Skin of body (tissue), 3 donors: ENCODE measurements at places on chromosomes 2 and 18.

DNA sequence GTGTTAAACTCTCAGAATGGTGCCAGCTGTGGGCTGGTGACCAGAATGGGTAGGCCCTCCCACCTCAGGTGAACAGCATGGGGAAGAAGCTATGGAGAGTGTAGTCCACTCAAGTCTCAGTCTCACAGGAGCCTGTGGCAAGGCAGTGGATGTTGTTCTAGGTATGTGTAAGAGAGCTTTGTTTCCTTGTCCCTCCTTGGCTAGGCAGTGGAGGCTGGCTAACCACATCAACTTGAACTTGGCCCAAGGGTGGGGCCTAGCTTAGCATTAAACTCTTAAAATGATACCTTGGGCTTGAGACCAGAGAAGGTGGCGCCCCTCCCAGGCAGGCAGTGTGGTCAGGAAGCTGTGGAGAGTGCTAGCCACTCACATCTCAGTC, 53.2 kb upstream of the SLC4A10 start:
- no peak for DNase-seq

DNA sequence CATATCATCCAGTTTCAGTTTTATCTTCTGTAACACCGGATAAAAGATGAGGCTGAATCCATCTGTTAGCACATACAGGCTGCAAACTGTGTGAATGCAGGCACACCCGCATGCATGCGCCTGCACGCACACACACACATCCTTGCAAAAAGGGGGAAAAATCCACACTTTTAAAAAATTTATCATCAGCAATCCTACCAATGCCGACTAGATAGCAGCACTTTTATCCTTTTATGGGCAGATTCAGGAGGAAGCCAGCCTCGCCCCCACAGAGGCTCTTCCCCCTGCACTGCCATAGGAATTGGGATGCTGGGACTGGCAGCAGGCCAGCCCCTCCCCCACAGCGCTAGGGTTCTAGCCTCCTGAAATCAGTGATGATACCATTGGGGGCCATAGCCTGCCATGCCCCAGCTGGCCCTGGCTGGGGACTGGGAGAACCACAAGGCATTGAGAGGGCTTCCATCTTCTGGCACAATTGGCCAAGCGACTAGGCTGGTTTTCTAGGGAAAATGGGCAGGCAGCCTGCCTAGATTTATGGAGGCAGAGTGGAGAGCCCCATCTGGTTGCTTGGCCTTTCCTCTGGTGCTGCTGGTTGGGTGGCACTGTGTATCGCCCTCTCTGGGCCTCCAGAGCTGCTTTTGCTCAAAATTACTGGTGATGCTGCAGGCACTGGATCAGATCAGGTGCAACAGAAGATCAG, 25.5 kb downstream of the CYRIA start:
- DNase-seq: no peak

DNA sequence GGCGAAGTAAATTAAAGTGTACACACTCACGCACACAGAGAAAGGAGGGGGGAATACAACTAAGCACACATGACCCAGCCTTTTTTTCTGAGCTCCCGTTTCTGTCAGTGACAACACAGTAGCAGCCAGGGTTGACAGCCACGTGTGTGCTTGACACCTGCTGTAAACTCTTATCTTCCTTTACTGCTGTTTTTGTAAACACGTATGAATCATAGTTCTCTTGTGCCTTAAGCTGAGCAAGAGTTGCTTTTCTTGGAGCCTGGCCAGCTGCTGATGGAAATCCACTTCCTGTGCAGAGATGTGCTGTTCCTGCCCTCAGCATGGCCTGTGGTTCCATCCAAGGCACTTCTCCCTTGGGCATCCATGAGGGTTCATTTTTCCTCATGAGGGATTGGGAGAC, 561.9 kb downstream of the GALR1 start:
- no peak for DNase-seq

DNA sequence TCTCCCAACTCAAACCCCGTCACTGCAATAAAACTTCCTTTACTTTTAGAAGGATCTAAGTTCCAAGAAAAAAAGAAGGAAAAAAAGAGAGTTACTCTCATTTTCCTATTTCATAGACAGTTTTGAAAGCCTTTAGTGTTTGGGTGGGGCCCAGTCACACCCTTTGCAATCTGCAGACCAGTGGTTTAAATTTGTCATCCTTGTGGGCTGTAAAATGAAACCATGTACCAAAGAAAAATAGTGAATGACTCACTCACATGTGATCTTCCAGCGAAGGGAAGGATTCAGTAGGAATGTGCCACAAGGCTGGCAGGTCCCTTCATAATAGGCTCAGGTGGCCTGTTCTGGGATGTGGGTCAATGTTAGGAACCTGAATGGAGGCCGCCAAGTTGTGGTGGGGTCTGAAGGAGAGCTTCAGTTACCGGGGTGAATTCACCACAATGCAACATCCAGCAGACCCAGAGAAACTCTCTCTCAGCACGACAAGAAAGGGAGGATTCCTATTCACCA, 28.3 kb downstream of the ANXA4 start:
- no peak for DNase-seq

DNA sequence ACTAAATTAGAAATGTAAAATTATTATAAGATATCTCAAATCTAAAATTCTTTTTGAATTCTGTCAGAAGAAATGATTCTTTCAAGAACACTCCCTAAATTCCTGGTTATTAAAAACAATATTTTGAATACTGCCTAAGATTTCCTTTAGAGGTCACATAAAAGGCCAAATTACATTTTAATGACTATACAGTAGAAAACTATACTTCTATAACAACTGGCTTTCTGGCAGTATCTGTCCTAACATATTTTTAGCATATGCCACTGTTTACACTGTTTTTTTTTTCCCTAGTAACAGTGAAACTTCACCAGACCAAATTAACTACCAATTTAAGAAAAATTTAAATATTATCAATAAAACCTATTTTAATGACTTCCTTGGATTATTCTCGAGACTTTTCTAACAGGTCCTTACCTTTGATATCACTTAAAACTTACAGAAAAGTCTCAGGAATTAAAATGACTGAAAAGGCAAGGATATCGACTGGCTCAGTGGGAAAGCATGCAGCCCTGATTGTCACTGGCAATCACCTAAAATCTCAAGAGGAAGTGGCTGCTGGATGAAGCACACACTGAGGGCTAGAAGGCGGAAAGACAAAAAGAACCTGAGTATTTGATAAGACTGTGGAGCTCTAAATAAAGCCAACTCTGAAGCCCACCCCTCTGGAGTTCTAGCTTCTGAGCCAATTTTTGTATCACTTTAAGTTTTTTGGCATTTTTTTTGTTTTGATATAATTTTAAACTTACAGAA, 59.6 kb downstream of the SPIRE1 start:
- no peak for DNase-seq

DNA sequence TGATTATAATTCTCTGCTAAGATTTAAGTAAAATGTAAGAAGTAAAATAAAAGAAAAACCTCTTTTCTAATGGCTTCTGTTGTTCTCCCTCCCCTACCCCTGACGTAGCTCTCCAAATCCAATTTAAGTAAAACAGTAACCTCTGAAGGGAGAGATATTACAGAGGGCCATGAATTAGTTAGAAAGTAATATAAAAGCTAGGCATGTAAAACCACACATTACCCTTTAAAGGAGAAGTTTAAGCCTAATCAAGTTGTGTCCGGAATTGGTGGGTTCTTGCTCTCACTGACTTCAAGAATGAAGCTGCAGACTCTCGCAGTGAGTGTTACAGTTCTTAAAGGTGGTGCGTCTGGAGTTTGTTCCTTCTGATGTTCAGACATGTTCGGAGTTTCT, 116.9 kb upstream of the SCN7A start:
- no peak for DNase-seq

DNA sequence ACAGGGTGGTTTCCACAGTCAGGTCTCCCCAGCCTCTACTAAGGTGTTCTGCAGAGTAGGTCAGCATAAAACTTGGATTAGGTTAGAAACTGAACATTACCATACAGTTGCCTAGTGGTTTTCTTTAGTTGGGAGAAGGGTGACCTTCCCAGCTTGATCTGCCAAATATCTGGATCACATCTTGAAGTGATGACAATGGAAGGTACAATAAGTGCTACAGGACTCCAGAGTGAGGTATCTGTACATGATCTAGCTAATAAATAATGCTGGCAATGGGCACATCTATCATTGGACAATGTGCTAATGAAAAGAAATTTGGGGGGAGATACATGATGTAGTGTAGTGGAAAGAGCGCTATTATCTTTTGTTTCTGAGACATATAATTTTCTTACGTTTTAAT, 54.6 kb upstream of the ACVR1 start:
- DNase-seq: no peak

GRCh38 chr2:126413079-126413478, 242.9 kb upstream of the GYPC start:
- DNase-seq: no peak
